ENCODE measurements at places on chromosomes 16 and 17.
A peak's percentile ranks its signal among the peaks of the same experiment; 100 is the strongest.

DNA sequence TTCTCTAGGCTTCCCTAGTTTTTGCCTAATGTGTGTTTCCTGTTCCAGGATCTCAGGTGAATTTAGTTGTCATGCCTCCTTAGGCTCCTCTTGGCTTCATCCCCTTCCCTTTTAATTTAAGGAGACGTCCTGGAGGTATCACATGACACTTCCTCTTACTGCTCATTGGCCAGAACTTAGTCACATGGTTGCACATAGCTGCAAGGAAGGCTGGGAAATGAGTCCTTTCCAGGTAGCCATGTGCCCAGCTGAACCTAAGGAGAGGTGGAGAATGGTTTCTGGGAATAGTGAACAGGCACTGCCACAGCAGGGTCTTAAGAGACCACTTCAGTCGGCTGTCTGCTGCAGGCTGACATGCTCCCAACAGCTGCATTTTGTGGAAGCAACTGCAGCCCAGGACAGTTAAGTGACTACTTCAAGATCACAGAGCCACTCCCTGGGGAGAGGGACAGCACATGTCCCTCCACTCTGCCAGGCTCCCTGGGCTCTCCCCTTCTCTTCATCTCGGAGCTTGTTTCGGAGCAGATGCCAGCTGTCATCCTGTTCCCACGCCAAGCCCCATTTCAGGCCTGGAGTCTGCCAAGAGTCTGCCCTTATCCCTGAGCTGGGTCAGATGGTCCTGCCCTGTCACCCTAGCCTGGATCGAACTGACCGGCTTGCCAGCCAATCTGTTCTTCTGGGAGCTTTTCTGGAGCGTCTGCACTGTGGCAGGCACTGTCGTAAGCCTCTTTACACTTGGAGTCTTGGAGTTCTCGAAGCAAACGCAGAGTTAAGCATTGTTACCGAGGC is 81.4 kb upstream of the FOXF1 start:
- DNase-seq, result no peak

- no peak for DNase-seq
Measured at GRCh38 chr17:44263345-44263902, 4.5 kb downstream of the SLC4A1 start.

- DNase-seq, result peak; percentile 80
Measured at GRCh38 chr16:66502020-66502913, 47.7 kb downstream of the TK2 start.

- DNase-seq, result no peak
Measured at GRCh38 chr17:64773386-64773835, 111.3 kb upstream of the SMURF2 start.

GRCh38 chr16:30030011-30030685 is 923 bp downstream of the TLCD3B start:
- DNase-seq, result no peak

DNA sequence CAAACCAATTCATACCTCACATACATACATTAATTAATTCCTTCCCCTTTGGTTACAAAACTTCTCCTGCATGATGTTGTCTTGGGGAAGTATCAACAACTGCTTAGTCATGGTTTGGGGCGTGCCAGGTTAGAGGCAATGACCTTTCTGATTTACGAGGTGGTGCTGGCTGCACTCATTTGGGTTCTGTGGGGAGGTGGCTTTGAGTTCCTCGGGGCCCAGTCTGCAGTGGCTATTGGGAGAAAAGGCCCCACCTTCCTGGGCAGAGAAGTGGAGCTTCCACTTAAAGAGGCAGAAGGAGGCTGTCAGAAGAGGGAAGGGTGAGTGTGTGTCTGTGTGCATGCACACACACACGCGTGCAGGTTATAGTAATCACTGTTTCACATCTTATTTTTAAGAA is 10.2 kb upstream of the ETV4 start:
- DNase-seq, result peak; percentile 40

- DNase-seq, result no peak
Measured at GRCh38 chr17:82227629-82228277, 1.1 kb upstream of the SLC16A3 start.

GRCh38 chr16:70649300-70649699 is 2.9 kb downstream of the IL34 start:
- DNase-seq, result peak; percentile 30

DNA sequence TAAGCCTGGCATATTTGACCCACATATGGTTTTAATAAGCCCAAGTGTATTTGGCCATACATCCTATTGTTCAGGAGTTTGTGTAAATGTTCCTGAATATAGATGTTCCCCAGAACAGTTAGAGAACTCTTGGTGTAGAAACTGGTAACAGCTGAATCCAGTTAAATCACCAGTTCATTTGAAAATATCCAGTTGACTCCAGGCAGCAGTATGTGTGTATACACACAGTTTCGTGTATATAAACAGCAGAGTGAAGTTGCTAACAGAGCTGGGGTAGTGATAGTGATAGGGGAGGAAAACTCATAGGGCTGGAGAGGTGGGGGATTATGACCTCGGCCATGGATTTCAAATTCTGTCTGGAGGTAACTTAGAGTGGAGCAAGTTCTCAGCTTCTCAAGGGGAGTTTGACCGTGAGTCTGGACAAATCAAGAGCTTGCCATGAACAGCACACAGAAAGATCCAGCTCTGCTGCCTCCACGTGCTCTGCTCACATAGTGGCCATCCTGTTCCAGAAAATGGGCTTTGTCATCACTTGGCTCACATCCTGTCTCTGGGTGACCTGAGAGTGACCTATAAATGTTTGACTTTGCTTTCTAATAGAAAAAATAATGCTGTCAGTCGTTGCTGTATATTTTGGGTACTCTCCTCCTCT is 30.6 kb upstream of the MMD start:
- DNase-seq, result peak; percentile 84

- DNase-seq, result peak; percentile 94
Measured at GRCh38 chr17:69757688-69758430, 317.2 kb upstream of the KCNJ16 start.
